Stimulated activated CD4-positive, alpha-beta T cell treated with anti-CD3 and anti-CD28 coated beads, Interleukin-4, amount 100 ng/mL, for 24 hours (primary cell): ENCODE measurements at places on chromosomes 13 and 19.
A peak's percentile ranks its signal among the peaks of the same experiment; 100 is the strongest.

DNA sequence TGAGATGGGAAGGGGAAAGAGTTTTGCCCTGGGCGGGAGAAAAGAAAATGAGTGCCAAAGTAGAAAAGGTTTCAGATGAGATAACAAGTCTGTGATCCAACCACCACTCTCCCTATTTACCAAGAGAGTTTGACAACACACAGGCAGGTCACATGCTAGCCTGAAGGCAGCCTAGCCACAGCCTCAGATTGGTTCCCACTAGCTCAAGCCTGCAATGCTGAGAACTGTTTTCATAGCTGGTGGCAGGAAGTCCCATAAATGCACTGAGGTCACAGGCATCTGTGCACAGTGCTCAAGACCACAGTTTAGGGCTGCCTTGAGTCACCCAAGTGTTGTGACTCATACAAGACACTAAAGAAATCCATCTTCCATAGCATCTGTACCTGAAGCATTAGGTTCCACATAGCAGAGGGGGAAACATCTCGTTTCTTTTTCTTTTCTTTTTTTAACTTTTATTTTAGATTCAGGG is 18.5 kb upstream of the POP4 start:
- DNase-seq = peak; percentile 63

- no peak for DNase-seq
Measured at GRCh38 chr13:57918086-57918485, 286.5 kb downstream of the PCDH17 start.

GRCh38 chr13:27018344-27018861 is 153.2 kb downstream of the USP12 start:
- no peak for DNase-seq

- no peak for DNase-seq
Measured at GRCh38 chr19:56838024-56838908, 2.3 kb downstream of the PEG3 start.

GRCh38 chr19:4077800-4078684 is 11.3 kb upstream of the ZBTB7A start:
- DNase-seq = peak; percentile 50

DNA sequence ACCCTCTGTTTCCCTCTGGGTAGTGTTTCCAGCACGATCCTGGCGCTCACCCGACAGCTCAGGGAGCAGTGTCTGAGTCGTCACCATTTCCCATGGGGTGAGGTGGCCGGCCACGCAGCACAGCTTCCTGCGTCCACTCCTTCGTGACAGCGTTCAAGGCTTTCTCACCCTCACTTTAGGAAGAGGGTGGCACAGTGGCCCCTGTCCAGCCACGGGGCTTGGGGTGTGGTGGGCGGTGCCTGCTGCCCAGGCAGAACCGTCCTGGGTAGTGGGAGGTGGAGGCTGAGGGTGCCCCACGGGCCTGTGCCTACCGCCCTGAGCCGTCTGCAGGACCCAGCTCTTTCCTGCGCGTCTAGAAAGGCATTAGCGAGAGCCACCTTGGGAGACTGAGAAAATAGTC is 21.9 kb downstream of the LAMP1 start:
- DNase-seq = no peak

- no peak for DNase-seq
Measured at GRCh38 chr13:47679401-47679800, 321.7 kb downstream of the SUCLA2 start.

GRCh38 chr19:2080336-2080988 is 15.7 kb downstream of the MOB3A start:
- DNase-seq = no peak
